Stimulated activated CD8-positive, alpha-beta memory T cell treated with anti-CD3 and anti-CD28 coated beads, Interleukin-15, amount 100 ng/mL, for 1 hour (primary cell): ENCODE measurements at places on chromosomes 6 and 20.

- DNase-seq: no peak
These were observed 72.4 kb downstream of the SHLD1 start for GRCh38 chr20:5822569-5822968.

DNA sequence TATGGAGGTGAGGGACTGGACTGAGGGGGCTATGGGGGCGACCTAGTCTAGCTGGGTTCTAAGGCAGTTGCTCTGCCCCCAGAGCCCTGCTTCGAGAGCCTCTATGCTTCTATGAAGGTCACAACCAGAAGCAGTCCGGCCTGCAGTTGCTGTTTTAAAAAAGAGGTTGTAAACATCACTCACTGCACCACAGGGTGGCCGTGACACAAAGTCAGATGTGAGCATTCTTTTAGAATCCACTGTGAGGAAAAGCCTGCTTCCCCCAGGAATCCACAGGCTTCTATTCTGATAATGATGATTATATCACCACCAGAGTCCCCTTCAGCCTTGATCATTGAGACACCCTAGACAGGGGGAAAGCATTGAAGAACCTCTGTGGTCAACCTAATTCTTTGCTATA lies 229.7 kb upstream of the AGPAT4 start:
- no peak for DNase-seq

GRCh38 chr6:127515234-127515793 lies 3.8 kb downstream of the MTCL3 start:
- DNase-seq: no peak

GRCh38 chr6:12113190-12113577 lies 101.1 kb downstream of the HIVEP1 start:
- no peak for DNase-seq

GRCh38 chr20:57877131-57877824 lies 167.5 kb upstream of the PMEPA1 start:
- no peak for DNase-seq

- DNase-seq: no peak
These were observed 33.0 kb downstream of the TRERF1 start for GRCh38 chr6:42418724-42419123.

DNA sequence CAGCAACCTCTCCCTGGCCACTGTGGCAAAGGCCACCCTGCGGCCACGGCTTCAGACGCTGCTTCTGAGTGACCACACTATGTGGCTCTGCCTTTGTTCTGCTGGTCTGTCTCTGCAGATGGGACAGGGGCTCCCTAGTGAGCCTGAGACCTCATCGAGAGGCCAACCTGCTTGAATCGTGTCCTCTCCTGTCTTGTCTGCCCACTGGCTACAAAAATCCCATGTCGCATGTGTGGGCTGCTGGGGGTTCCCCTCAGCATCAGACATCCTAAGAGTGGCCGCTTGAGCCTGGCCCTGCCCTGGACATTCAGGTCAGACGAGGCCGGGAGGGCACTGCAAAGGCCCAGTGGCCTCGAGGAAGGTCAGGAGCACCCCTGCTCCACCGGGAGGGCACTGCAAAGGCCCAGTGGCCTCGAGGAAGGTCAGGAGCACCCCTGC lies 222.9 kb downstream of the DLL1 start:
- no peak for DNase-seq

- no peak for DNase-seq
These were observed 13.0 kb downstream of the KDM1B start for GRCh38 chr6:18168264-18168663.

GRCh38 chr6:107075951-107076381 lies 39.3 kb downstream of the BEND3 start:
- DNase-seq: no peak

- no peak for DNase-seq
These were observed 20.7 kb upstream of the ASIP start for GRCh38 chr20:34220561-34220960.

DNA sequence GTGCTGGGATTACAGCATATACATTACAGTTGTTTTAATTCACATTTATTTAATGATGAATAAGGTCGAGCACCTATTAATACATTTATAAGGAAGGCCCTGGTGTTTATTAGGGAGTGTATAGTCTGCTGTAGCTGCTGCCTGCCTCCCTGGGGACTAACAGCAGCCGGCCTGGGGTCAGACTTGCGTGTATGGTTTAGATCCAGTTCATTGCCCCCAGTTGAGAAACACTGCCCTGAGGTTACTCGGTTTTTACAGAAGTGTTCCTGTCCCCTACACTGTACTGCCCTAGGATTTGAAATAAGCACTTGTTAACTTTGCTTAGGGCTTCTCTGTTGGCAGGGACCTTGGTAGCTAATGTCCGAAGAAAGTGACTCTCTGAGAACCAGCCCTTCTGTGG lies 4.0 kb downstream of the TTPAL start:
- no peak for DNase-seq

DNA sequence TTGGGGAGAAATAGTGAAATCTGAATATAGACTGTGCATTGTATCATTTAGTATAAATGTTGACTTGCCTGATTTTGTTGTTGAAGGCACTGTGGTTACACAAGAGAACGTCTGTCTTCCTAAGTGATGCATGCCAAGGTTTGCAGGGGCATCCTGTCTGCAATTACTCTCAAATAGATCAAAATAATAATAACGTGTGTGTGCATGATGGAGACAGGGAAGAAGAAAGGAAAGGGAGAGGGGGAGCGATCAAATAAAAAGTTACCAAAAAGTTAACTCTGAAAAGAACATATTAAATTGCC lies 14.4 kb downstream of the PREX1 start:
- DNase-seq: no peak

DNA sequence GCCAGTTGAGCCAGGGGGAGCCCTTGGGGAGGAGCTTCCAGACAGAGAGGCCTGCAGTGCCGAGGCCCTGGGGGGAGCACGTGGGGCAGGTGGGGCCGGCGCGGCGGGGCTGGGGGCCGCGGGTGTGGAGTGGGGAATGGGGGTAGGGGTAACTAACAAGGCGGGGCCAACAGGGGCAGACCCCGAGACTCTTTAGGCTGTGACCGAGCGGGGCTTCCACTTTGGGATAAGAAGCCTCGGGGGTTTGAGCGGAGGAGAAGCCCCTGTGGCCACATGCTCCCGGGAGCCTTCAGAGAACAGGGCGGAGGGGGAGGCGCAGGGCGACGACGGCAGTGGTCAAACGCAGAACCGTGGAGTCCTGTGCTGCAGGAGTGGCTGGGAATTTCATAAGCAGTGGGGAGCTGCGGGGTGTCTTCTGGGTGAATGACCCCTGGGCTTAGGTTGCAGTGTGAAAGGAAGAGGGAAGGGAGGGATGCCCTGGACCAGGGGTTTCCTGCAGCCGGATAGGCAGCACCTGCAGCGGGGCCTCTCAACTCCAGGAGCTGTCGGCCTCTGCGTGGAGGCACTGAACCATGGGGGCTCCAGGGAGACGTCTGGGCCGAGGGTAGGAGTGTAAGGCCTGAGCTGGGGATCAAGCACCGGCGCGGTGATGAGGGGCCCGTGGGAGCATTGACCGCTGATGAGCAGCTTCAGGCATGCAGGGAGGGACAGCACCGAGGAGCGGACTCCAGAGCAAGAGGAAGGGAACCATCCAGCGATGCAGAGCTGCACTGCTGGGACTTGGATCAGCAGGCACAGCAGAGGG lies 121.0 kb downstream of the SYNDIG1 start:
- no peak for DNase-seq

- no peak for DNase-seq
These were observed 2.9 kb upstream of the HLA-DOB start for GRCh38 chr6:32819729-32820128.

DNA sequence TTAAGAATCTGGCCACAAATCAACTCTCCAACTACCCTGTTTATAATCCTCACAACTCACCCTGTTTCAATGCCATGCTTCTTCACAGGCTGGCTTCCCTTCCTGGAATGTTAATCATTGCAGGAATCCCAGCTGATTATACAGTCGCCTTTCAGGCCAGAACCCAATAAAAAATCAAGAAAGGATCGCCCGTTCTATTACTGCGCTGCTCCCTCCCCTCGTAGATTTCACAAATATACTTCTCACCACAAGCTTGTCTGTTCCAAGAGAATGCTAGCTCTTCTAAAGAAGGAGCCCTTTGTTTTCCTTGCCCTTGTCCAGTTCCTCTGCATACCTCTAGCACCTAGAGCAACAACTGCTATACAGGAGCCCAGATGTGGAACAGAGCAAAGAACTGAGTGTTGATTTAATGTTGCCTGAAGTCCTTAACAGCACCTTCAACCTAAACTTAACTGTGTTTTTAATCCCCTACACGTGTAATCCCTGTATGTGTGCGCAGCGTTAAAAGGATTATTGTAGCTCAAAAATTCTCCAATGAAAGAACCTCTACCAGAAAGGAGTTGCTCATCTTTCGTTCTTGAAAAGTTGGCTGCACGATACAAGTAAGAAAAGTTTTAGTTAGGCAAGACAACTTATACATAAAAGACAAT lies 988 bp downstream of the ECHDC1 start:
- DNase-seq: no peak

DNA sequence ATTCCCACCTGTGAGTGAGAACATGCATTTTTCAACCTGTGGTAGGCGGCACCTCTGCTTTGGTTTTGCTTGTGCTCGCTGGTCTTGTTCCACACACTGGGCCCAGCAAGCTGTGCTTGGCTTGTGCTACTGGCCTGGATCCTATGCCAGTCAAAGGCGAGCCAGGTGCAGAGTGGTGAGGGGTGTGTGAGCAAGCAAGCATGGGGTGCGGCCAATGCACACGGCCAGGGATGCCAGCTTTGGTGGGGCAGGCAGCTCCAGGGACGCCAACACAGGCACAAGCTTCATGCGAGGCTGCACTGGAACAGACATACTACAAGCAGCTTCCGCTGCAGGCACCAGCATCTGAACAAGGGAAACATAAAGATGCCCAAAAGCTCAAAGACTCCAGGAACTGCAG lies 654.9 kb upstream of the EYS start:
- DNase-seq: no peak

GRCh38 chr20:62737271-62737811 lies 28.7 kb downstream of the NTSR1 start:
- DNase-seq: no peak

GRCh38 chr6:167697316-167697715 lies 129.4 kb upstream of the AFDN start:
- DNase-seq: no peak

- DNase-seq: no peak
These were observed 23.5 kb upstream of the MAP3K7 start for GRCh38 chr6:90610301-90610750.

DNA sequence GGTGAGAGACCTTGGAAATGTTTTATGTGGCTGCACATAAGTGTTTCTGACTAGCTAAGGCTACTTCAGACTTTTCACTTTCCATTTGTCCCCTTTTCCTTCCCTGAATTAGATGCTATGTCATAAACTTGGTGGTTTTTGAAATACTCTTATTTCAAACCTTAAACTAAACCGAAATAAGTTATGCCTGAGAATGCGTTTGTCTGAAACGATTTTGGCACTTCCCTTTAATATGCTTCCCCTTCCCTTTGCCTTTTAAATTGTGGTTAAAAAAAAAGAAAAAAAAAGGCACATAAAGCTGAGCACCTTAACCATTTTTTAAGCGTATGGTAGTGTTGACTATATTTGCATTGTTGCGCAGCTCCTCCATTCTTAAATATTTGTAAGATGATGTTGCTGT lies 14.3 kb downstream of the ZNF451 start:
- no peak for DNase-seq

DNA sequence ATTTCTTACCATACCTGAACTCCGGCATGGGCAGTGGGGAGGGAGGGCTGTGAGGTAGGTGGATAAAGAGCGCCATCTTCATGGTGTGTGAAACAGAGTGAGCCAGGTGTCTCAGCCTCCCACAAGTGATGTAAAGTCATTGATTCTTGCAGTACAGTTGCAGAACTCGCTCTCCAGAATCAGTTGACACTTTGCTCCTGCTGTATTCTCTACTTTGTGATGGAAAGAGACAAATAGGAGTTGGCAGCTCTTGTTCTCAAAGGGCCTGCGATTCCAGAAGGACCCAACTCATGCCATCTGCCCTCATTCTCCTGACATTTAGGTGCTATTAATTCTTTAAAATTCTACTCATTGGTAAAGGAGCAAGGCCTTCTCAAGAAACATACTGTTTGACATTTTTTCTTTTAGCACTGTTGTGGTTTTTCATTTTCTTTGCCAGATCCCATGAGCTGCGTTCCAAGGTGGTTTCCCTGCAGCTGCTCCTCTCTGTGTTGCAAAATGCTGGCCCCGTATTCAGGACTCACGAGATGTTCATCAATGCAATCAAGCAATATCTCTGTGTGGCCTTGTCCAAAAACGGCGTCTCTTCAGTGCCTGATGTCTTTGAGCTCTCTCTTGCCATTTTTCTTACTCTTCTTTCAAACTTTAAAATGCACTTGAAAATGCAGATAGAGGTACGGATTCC lies 49.3 kb downstream of the ARFGEF2 start:
- no peak for DNase-seq

GRCh38 chr20:18701969-18702368 lies 111.6 kb upstream of the SCP2D1 start:
- DNase-seq: no peak

- no peak for DNase-seq
These were observed 30.9 kb downstream of the ANGPT4 start for GRCh38 chr20:884983-885952.

DNA sequence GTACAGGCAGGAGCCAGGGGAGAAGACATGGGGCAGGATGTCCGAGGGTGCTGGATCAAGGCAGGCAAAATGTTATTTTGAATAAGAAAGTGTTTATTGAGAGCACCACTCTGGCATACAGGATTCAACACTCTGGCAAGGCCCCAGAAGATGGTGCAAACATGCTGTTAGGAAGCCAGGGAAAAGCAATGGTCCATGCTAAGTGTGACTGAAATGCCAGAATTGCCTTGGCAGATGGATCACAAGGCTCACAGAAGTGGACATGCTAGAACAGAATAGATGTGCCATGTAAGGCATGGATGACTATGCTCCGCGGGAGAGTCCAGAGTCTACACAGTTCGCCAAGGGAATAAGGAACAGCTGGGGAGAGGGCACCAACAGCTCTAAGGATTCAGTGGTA lies 54.6 kb downstream of the QRSL1 start:
- no peak for DNase-seq

DNA sequence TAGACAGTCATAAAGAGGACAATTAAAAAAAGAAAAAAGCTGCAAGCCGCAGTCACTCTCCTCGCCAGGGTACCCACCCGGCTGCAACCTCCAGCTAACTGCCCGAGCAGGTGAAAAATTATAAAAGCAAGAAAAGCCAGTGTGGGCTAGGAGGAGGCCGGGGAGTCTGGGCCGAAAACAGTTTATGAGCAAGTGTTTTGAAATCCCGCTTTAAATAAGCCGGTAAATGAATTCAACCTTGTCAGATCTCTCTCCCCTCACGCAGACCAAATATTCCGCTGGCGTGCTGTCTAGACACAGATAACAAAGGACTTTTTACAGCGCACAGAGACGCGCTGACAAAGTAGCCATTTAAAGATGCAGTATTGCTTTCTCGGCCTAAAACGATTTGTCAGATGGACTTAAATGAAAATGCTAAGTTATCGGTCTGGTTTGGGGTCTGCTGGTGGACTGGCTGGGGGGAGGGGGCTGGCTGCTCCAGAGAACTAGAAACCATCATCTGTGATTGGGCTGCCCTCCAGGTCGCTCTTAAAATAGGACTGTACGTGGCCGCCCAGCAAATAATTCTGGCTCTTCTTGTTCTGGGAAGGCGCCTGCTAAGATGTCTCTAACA lies 24.6 kb downstream of the PMEPA1 start:
- no peak for DNase-seq
